Activated T-helper 2 cell treated with anti-CD3 and anti-CD28 coated beads, Interferon-gamma antibody, Interleukin-2, Interleukin-4, amounts not matched to agents 10 μg/mL and 5 μg/mL and 100 μg/mL, durations not matched to agents 14 hours and 24 hours and 36 hours (primary cell): ENCODE measurements at places on chromosomes 5 and 9. TPM values are rescaled to one million over a fixed set of nuclear protein-coding genes. Genes with fewer than 3 reads are reported as not detected.
A peak's percentile ranks its signal among the peaks of the same experiment; 100 is the strongest.

DNA sequence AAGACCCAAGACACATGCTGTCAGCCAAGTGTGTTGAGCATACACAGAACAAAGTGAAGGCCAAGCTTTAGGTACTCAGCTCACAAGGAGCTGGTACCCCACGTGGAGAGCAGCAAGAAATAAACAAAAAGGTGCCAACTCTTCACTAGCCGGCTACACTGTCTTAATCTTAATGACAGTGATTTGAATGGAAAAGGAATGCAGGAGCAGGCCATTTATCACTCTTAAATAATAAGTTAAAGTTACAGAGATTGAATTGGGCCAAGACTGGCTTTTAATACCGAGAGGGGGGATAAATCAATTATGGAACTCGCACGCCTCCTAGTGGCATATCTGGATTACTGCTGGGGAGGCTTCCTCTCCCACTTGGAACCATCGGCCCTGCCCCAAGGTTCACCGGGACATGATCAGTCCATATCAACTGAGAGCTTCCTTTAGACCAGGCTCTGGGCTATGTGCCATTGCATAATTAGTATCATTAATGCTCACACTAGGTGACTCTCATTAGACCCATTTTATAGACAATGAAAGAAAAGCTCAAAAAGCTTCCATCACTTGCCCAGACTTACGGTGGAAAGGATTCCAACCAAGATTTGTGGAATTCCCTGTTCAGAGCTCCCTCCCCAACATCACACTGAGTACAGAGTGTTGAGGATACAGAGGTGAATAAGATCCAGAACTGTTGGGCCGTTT is 94.0 kb downstream of the ACTL7B start:
- H3K36me3 ChIP-seq, result no peaks in the 10 kb centered on the region
- peaks cover 2% of the 10 kb centered on the region for H3K27me3 ChIP-seq
- H3K4me1 ChIP-seq, result no peaks in the 10 kb centered on the region
- no peak for DNase-seq

- no peaks in the 10 kb centered on the region for H3K4me1 ChIP-seq
- H3K36me3 ChIP-seq, result no peaks in the 10 kb centered on the region
- no peak for DNase-seq
- H3K27ac ChIP-seq, result no peak overlapping the region
Measured at GRCh38 chr9:108396193-108396592, 459.6 kb downstream of the ACTL7B start.

GRCh38 chr5:17730421-17730820 is 96.2 kb downstream of the TAF11L14 start:
- DNase-seq, result no peak
- no peaks in the 10 kb centered on the region for H3K27me3 ChIP-seq
- no peak overlapping the region for H3K27ac ChIP-seq
- H3K4me1 ChIP-seq, result no peaks in the 10 kb centered on the region
- H3K4me3 ChIP-seq, result no peak overlapping the region

DNA sequence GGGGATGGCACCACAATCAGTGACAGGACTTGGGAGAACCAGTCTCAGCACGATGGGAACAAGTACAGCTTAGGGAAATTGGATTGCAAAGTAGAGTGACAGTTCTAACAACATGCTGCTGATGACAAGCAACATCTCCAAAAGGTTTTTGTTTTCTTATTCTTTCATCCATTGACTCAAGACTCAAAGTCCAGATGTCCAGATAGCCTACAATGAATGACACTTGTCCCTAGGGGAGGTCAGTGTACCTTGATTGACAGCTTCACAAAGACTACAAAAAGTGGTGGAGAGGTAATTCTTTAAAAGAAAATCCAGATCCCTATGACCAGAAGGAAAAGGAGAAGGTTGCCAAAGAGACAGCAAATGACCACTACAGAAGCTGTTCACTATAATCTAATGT is 323.9 kb downstream of the TMEM232 start:
- H3K27me3 ChIP-seq, result no peaks in the 10 kb centered on the region
- H3K36me3 ChIP-seq, result no peaks in the 10 kb centered on the region
- no peaks in the 10 kb centered on the region for H3K4me1 ChIP-seq
- no peak for DNase-seq
- no peak overlapping the region for H3K4me3 ChIP-seq
- H3K27ac ChIP-seq, result no peak overlapping the region

- H3K4me1 ChIP-seq, result peaks cover 11% of the 10 kb centered on the region
- peak overlapping the region; percentile 62 for H3K4me3 ChIP-seq
- peaks cover 16% of the 10 kb centered on the region for H3K27me3 ChIP-seq
- peaks cover 21% of the 10 kb centered on the region for H3K36me3 ChIP-seq
Measured at GRCh38 chr5:102865510-102866236, 110.6 kb downstream of the PAM start.

DNA sequence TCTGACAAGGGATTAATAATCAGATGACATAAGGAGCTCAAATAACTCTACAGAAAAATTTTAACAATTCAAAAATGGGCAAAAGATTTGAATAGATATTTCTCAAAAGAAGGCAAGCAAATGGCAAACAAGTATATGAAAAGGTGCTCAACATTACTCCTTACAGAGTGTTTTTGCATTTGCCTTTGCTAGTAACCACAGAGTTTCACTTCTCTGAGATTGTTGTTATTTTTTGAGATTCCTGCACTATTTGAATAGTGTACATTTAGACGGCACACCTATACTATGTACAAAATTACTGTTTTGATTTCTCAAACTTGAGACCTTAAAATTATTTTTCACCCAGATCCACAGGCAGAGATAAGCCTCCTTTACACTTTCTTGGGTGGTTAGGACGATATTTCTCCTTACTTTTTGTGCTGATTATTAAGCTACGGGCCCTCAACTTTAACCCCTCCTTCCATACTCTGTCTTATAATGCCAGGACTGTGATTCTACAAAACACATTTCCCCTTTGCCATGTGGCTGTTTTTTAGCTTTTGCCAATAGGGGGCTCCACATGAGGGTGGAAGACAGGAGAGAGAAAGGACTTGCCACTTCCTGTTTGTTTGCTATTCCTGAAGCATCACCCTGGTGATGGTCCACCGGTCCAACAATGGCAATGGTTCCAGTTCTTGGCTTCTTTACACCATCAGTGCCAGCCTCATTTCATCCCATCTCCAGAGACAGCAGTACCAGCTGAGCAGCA is 65.0 kb upstream of the DAP start:
- H3K27me3 ChIP-seq, result peaks cover 11% of the 10 kb centered on the region
- H3K4me3 ChIP-seq, result no peak overlapping the region
- DNase-seq, result no peak
- H3K27ac ChIP-seq, result no peak overlapping the region
- H3K36me3 ChIP-seq, result no peaks in the 10 kb centered on the region

DNA sequence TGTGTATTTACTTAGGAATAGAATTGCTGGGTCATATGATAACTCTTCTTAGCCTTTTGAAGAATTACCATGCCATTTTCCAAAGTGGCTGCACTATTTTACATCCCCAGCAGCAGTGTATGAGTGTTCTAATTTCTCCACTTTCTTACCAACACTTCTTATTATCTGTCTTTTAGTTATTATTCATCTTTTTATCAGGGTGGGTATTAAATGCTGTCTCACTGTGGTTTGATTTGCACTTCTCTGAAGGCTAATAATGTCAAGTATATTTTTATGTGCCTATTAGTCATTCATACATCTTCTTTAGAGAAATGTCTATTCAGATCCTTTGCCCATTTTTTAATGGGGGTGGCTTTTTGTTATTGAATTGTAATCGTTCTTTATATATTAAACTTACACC is 36.8 kb downstream of the SLC1A3 start:
- DNase-seq, result no peak
- H3K27ac ChIP-seq, result no peak overlapping the region
- H3K4me1 ChIP-seq, result no peaks in the 10 kb centered on the region
- H3K27me3 ChIP-seq, result peaks cover 12% of the 10 kb centered on the region
- H3K4me3 ChIP-seq, result no peak overlapping the region
- H3K36me3 ChIP-seq, result no peaks in the 10 kb centered on the region

GRCh38 chr9:136671646-136672430 is 9.1 kb downstream of the EGFL7 start:
- DNase-seq, result no peak
- no peaks in the 10 kb centered on the region for H3K4me1 ChIP-seq
- H3K27ac ChIP-seq, result no peak overlapping the region
- H3K4me3 ChIP-seq, result no peak overlapping the region
- peaks cover 2% of the 10 kb centered on the region for H3K27me3 ChIP-seq
- no peaks in the 10 kb centered on the region for H3K36me3 ChIP-seq

GRCh38 chr5:58582803-58583491 is at the start of gene RAB3C:
Gene RAB3C (plus strand): TSS chr5:58583075. CDS start chr5:58583209, 134 bp downstream.
- H3K27me3 ChIP-seq, result peaks cover 34% of the 10 kb centered on the region
- peaks cover 16% of the 10 kb centered on the region for H3K4me1 ChIP-seq
- peak within 1 kb of the TSS; percentile 77 for H3K4me3 ChIP-seq

GRCh38 chr9:134047868-134048581 is 19.8 kb downstream of the BRD3 start:
- H3K4me1 ChIP-seq, result no peaks in the 10 kb centered on the region
- H3K27me3 ChIP-seq, result no peaks in the 10 kb centered on the region
- H3K36me3 ChIP-seq, result peaks cover 21% of the 10 kb centered on the region
- DNase-seq, result no peak
- no peak overlapping the region for H3K4me3 ChIP-seq

- no peaks in the 10 kb centered on the region for H3K36me3 ChIP-seq
- H3K27ac ChIP-seq, result no peak overlapping the region
- DNase-seq, result no peak
- no peaks in the 10 kb centered on the region for H3K27me3 ChIP-seq
- no peaks in the 10 kb centered on the region for H3K4me1 ChIP-seq
- no peak overlapping the region for H3K4me3 ChIP-seq
Measured at GRCh38 chr5:120017513-120017912, 388.2 kb downstream of the FAM170A start.

DNA sequence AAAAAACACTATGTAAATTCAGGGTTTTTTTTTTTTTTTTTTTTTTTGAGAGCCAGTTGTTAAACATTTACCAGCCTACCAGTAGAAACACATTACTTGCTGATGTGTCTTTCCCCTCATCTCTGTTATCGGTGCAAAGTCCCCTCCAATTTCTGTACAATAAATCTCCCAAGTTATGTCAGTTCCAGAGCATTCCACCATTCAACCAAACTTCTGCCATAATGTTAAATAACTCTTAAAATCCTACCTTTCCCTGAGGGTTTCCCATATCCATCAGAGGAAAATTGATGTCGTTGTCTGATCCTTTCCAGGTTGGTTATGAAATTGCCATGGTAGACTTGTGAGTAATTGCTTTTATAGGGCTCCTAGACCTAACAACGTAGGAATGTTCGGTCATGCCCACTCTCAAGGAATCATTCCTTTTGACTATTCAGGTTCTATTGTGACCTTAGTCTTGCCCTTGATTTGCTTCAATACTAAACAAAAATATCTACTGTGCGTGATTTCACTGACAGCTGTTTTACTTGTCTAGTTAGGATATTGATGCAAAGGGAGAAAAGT is 5.6 kb upstream of the PPP2R2B start:
- DNase-seq, result no peak
- no peaks in the 10 kb centered on the region for H3K36me3 ChIP-seq
- H3K27me3 ChIP-seq, result peaks cover 32% of the 10 kb centered on the region
- no peak overlapping the region for H3K27ac ChIP-seq

GRCh38 chr9:38141746-38142591 is 72.9 kb upstream of the SHB start:
- no peak for DNase-seq
- H3K4me3 ChIP-seq, result no peak overlapping the region
- H3K27ac ChIP-seq, result no peak overlapping the region

- peak overlapping the region; percentile 10 for H3K27ac ChIP-seq
- no peaks in the 10 kb centered on the region for H3K27me3 ChIP-seq
- H3K4me3 ChIP-seq, result no peak overlapping the region
- H3K36me3 ChIP-seq, result peaks cover 31% of the 10 kb centered on the region
Measured at GRCh38 chr5:56330806-56331205, 97.7 kb upstream of the ANKRD55 start.

DNA sequence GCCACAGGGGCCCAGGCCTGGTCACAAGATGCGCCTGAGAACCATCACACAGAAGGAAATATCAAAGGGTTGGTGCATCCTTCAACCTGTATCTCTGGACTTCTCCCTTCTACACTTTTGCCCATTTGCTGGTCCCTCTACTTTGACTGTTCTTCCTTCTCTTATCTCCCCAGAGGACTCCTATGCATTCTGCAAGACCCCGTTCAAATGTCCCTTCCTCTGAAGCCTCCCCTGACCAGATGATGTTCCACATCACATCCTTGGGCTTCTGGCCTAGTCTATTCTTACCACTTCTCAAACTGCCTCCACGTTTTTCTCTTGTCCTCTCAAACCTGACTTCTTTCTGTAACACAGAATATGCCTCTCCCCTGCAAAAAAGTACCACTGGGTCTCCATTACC is 34.3 kb downstream of the STK10 start:
- no peaks in the 10 kb centered on the region for H3K27me3 ChIP-seq
- H3K4me3 ChIP-seq, result no peak overlapping the region
- no peak for DNase-seq
- peaks cover 44% of the 10 kb centered on the region for H3K4me1 ChIP-seq
- peaks cover 81% of the 10 kb centered on the region for H3K36me3 ChIP-seq
- peak overlapping the region; percentile 56 for H3K27ac ChIP-seq

The STK32A gene
- not detected in 2 replicates for total RNA-seq

The NFIB gene
- total RNA-seq, result 0.02 TPM in 1 of 2 replicates, not detected in the other

The NMUR2 gene
- not detected in 2 replicates for total RNA-seq

The TMEM252 gene
- not detected in 2 replicates for total RNA-seq

The IQGAP2 gene
- total RNA-seq, result 28.3 and 29.5 TPM in 2 replicates

The GIN1 gene
- total RNA-seq, result 7.0 and 8.8 TPM in 2 replicates
